ENCODE measurements at places on chromosomes 4 and X.

- no peak for DNase-seq
These were observed 126.5 kb upstream of the NKX1-1 start for GRCh38 chr4:1532549-1533395.

- no peak for DNase-seq
These were observed 305.9 kb upstream of the HAND2 start for GRCh38 chr4:173835903-173836302.

DNA sequence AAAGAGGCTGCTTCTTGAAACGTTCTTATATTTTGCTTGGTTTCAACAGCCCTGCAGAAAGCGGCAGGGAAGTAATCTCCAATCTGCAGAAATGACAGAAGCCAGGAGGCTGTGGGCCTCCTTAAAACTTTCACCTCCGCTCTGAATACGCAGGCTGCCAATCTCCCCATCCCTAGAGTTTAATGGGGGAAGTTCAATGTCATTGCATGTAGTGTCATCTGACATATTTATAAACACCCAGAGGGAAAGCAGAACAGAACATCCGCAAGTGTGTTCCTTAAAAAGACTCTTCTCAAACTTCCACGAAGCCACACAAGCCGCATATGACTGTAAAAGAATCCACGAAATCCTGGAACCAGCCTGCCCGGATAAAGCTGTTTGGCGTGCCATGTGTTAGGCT is 148.8 kb upstream of the TBL1X start:
- DNase-seq, result no peak

DNA sequence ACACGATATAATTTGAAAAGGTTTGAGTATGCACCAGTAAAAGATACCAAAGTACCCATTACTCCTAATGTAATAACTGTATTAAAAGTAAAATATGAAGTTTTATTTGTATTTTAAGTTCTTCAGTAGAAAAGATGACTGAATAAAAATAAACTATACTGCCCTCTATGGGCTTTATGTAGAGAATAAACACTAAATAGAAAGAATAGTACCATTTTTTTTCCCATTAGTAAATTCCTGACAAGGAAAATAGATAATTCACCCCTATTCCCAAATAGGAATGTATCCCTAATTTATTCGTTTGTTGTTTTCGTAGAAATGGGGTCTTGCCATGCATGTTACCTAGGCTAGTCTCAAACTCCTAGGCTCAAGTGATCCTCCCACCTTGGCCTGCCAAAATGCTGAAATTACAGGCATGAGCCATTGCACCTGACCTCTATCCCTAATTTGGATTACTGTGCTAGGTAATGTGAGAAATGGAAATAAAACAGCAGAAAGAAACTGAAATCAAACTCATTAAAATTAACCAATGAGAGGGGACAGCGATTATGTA is 73.6 kb upstream of the COX18 start:
- no peak for DNase-seq

Measured in CD4-positive, alpha-beta memory T cell (primary cell).